Heart left ventricle (tissue), 16 donors: ENCODE measurements at places on chromosomes 13 and 19. TPM values are rescaled to one million over a fixed set of nuclear protein-coding genes. Genes with fewer than 3 reads are reported as not detected.

PRSS57 gene
- total RNA-seq, result not detected

GRCh38 chr19:5691822-5692722 lies 2.0 kb downstream of the RPL36 start:
- peak; percentile 35 for DNase-seq
- H3K27ac ChIP-seq, result peak overlapping the region; percentile 78
- peaks cover 54% of the 10 kb centered on the region for H3K36me3 ChIP-seq
- H3K27me3 ChIP-seq, result no peaks in the 10 kb centered on the region
- peaks cover 32% of the 10 kb centered on the region for H3K4me1 ChIP-seq
- peak overlapping the region; percentile 87 for H3K4me3 ChIP-seq

DNA sequence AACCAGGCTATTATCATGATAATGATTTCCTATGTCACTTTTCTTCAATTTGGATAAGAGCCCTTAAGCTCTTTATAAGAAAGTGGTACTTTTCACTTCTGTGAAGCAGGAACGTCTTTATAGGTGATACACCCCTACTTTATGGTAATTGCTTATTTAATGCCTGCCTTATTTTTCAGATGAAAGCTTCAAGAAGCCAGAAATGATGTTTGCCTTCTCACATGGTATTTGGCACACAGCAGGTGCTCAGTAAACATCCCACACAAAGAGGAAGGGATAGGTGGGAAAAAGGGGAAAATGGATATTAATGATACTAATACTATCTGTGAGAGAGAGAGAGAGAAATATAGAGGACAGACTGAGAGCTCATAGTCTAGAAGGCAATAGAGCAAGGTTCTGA lies 29.0 kb upstream of the WASF3 start:
- H3K4me3 ChIP-seq, result no peak overlapping the region
- no peaks in the 10 kb centered on the region for H3K4me1 ChIP-seq
- H3K27ac ChIP-seq, result no peak overlapping the region
- no peaks in the 10 kb centered on the region for H3K36me3 ChIP-seq

DNA sequence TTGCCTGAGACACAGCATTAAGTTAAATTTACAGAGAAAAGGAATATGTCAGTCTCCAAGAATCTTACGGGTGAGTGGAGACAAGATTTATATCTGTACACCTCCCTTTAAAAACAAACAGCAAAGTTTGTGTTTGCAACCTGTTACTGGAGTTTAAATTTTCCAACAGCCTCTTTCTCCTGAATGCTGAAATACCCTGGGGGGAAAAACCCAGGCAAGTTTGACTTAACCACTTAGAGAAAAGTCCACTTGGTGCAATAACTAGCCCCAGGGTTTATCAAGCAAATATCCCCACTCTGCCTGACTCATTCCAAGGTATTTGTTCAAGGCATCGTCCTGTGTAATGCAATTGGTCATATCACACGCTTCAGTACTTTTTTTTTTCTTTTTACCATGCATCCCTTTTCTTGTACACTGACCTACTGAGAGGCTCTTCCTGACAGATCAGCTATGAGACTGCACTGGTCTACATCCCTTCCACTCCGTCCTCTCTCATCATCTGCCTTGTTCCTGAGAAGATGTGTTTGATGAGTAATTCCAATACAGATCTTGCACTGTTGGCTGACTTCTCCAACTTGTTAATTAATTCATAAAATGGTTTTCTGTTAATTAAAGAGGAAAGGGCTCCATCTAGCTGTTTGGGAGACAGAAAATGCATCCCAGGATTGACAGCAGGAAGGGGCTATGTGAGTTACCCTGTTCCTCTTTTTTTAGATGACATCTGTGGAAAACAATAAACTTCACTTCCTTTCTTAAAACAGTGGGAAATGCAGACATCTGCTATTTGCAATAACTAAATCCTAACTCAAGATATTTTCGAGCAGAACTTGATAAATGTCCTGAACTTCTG lies 212.5 kb upstream of the IRS2 start:
- no peak for DNase-seq
- H3K27me3 ChIP-seq, result no peaks in the 10 kb centered on the region
- H3K4me3 ChIP-seq, result no peak overlapping the region
- no peaks in the 10 kb centered on the region for H3K4me1 ChIP-seq

- H3K4me3 ChIP-seq, result no peak overlapping the region
- H3K4me1 ChIP-seq, result peaks cover 70% of the 10 kb centered on the region
- H3K36me3 ChIP-seq, result peaks cover 8% of the 10 kb centered on the region
- DNase-seq, result no peak
- no peak overlapping the region for H3K27ac ChIP-seq
Measured at GRCh38 chr13:98478189-98479129, 98.4 kb downstream of the STK24 start.

- H3K27ac ChIP-seq, result no peak overlapping the region
- DNase-seq, result no peak
- H3K36me3 ChIP-seq, result no peaks in the 10 kb centered on the region
- no peak overlapping the region for H3K4me3 ChIP-seq
- H3K4me1 ChIP-seq, result no peaks in the 10 kb centered on the region
Measured at GRCh38 chr13:109385242-109385560, 401.2 kb downstream of the IRS2 start.
